ENCODE measurements at places on chromosomes 13 and 19. TPM values are rescaled to one million over a fixed set of nuclear protein-coding genes. Genes with fewer than 3 reads are reported as not detected.

- DNase-seq: no peak
These were observed 86.1 kb downstream of the EDNRB start for GRCh38 chr13:77832339-77833100.

Gene TNFSF9
- 1.1 TPM for total RNA-seq

DNA sequence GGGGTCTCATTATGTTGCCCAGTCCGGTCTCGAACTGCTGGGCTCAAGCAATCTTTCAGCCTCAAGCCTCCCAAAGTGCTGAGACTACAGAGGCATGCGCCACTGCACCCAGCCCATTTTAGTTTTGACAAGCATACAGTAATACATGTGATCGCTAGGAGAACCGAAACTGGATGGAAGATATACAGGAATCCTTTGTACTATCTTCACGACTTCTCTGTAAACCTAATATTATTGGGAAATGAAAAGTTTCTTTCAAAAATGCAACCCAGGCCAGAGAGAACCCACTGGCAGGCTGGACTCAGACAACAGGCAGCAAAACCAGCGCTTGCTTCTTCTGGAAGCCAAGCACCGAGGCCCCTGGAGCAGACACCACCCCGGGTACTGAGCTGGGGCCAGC, 9.4 kb downstream of the C19orf12 start:
- DNase-seq: no peak

GRCh38 chr19:32141840-32142511, 203.4 kb upstream of the ZNF507 start:
- no peak for DNase-seq

Gene SLC10A2
- 0.19 TPM for total RNA-seq

GRCh38 chr19:16715611-16716010, 4.0 kb upstream of the NWD1 start:
- no peak for DNase-seq

Gene PCDH17
- 18.5 TPM for total RNA-seq

DNA sequence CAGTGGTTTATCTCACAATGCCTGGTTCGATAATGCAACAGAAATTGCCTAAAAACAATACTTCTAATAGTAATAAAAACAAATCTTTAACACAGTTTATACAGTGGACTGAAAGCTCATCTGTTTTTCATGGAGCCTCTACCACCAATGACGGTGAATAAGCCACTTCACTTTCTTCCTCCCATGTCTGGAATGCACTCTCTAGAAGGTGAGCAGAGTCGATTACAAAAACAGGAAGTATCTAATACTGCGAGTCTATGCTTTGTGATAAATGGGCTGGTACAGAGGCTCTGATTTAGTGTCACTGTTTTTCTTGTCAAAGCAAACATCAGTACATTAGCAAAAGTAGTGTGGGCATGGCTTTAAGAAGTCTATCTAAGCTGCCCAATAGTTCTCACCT, 1348.6 kb upstream of the SLC10A2 start:
- DNase-seq: no peak

GRCh38 chr19:40594255-40594654, 6.9 kb upstream of the LTBP4 start:
- DNase-seq: peak; percentile 44

DNA sequence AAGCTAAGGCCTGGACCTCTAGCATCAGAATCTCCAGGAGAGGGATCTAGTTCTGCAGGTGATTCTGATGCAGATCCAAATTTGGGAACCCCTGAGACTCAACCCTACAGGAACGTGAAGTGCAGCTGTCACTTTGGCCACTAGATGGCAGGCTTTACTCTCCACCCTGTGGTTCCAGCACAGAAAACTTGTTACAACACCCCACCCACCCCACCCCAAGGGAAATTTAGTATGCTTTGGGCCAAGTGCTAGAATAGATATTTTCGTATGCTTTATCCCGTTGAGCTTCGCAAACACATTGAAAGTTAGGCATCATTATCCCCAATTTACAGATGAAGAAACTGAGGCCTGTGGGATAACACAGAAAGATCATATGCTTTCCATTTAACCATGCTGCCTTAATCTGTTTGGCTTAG, 232.0 kb downstream of the B3GLCT start:
- no peak for DNase-seq

GRCh38 chr19:53389571-53389970, 5.4 kb upstream of the ZNF765 start:
- DNase-seq: no peak

Gene CEACAM7
- total RNA-seq: 0.16 TPM

GRCh38 chr13:33079960-33080359, 63.7 kb downstream of the KL start:
- no peak for DNase-seq

GRCh38 chr19:30855442-30855841, 483.3 kb downstream of the ZNF536 start:
- DNase-seq: no peak

- DNase-seq: no peak
These were observed 204.4 kb upstream of the SERP2 start for GRCh38 chr13:44169018-44169911.

Gene TEX101
- not detected for total RNA-seq

DNA sequence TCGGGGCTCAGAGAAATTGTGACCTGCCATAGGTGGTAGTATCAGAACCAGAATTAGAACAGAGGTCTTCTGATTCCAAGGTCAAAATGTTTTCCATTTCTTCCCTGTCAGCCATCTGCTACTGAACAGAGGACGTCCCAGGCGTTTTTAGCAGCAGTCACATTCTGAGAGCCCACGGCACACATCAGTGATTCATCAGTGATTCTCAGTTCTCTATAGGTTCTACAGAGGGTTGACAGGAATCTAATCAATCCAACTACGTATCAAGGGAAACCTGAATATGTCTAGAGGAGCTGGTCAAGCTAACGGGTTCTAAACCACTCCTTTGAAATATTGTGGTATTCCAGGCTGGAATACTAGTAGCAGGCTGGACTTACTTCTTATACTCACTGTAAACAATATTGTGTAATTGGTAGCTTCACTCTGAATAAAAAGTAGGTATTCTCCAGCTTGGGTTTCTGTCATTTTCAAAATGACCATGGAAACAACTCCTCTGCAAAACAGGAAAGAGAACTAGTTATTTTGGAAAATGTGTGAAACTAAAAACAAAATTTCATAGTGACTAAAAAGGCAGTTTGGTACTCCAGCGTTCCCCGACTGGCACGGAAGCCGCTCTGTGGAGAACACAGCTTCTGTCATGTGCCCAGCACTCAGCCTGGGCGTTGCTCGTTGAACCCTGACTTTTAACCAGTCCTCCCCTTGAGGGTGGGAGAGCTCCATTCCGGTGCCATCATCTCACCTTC, 43.2 kb downstream of the FLT3 start:
- no peak for DNase-seq

Gene OSCAR
- 5.1 TPM for total RNA-seq
